ENCODE measurements at places on chromosomes 6 and 20.

DNA sequence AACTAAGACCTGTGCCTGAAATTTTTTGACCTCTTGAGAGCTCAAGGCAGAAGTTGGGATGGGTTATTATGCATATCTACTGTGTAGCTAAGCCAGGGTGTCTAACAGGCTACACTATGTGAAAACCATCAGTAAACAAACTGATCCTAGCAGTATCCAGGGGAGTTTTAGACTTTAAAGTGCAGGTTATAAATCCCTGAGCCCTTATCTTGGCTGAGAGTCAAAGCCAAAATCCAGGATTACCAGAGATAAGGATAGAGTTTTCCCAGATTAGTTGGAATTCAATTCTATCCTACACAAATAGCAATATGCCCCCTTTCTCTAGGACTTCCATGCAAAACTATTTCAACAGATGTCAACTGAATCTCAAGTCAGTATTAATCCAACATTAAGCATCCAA is 1229.7 kb downstream of the GRIK2 start:
- DNase-seq: no peak

DNA sequence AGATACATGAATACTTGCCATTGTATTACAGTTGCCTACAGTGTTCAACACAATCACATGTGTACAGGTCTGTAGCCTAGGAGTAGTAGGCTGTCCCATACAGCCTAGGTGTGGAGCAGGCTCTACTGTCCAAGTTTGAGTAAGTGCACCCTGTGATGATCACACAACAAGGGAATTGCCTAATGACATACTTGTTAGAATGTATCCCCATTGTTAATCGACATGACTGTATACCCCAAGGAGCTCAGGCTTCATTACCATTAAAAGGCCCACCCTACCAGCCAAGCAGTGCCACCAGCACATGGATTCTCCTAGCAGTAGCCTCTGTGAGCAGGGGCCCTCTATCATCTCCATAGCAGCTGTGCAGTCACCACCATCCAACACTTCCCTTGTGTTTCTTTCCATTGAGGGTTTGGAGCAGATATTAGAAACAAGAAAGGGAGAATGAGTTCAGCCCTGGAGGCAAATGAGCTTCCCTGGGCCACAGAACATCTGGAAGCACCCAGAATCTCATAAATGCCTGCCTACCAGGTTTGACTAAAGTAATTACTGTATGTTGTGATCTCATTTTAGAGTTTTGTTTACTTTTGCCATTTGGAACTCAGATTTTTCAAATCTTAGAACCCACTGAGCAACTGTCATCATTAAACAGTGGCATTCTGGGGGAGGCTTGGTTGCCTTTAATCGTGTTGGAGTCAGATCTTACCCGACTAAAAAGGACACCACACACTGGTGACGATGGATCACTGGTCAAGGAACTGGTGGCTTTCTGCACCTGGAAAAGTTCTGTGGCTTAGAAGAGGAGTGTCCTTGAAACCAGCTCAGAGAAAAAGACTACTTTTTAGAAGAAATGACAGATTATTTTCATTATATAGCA is 104.9 kb downstream of the TULP4 start:
- no peak for DNase-seq

DNA sequence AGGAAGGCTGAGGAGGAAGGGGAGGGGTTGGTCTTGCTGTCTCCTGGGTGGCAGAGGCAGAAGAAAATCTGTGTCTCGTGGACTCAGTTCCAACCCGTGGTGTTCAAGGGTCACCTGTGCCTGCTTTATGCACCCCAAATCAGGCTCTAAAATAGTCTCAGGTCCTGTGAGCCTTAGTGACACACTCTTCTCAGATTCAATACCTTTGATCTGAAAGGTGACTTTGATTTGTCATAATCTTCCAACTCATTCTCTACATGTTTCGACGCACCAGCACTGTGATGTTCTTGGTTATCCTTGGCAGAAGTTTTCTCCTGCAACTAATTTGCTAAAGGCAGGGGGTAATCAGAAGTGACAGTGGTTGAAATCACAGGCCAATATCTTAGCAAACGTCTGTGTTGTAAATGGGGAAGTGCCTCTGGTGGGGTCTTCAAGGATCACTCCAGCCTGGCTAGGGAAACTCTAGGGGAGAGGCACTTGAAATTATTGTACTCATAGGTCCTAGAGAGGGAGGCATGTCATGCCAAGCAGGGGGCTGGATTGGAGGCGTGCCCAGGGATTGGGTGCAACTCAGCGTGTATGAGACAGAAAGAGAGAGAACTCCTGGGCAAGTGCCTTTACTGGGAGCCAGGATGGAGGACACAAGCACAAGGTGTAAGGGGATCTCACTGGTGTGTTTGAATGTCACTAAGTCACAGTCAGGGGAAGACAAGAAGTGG is 19.0 kb upstream of the PRND start:
- DNase-seq: no peak

DNA sequence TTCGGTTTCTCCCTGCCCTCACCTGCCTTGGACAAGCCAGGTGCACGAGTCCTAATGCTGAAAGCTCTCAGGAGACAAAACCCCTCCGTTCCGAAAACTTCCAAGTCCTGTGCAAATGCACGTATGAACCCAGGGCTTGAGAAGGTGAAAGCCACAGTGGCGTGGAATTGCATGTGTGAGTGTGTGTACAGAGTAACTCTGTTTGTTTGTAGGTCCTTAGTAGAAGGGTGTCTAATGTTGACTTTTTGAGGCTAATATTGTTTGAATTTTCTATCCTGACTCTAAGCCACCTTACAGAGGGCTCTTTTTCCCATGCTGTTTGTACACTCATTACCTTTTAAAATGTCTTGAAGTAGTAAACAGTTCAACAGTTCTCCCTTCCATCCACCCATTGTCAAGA is 129.1 kb downstream of the FOXA2 start:
- no peak for DNase-seq

DNA sequence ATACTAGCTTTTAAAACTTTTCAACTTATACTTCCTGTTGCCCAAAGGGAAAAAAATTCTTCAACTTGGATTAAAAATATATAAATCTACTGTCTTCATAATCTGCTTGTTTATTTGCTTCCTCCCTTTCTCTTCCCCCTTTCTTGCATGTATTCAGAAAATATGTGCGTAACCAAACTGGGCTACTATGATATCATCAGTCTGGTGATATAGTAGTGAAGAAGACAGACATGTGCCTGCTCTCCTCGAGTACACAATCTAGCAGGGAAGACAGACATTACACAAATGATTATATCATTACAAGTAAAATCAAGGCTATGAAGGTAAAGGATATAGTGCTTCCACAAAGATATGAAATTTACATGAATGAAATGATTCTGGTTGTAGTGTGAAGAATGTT is 31.0 kb downstream of the IBTK start:
- DNase-seq: no peak

- DNase-seq: no peak
Measured at GRCh38 chr6:37134036-37134395, 35.9 kb upstream of the PIM1 start.

DNA sequence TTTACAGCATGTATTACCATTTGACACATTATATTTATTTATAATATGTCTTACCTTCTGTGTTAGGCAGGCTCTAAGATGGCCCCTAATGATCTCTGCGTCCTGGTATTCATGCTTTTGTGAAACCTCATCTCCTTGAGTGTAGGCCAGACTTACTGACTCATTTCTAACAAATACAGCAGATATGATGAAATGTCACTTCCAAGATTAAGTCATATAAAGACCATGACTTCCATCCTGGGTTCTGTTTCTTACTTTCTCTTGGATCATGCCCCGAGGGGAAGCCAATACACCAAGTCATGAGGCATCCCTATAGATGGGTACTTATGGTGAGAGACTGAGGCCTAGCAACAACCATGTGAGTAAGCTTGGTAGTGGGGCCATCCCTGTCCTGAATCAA is 30.2 kb downstream of the ZHX3 start:
- no peak for DNase-seq
